ENCODE measurements at places on chromosomes 1 and 21. TPM values are rescaled to one million over a fixed set of nuclear protein-coding genes. Genes with fewer than 3 reads are reported as not detected.

Gene PRKCZ
- total RNA-seq, result 6.0 TPM

Gene ABCB10
- 13.8 TPM for total RNA-seq

Gene UBE2U
- total RNA-seq, result not detected

Gene TACSTD2
- 0.13 TPM for total RNA-seq

Gene PYCR2
- 21.8 TPM for total RNA-seq

Gene RNU1-1
- total RNA-seq, result 2,384 TPM

Gene ANKRD65
- 13.9 TPM for total RNA-seq

Gene RHD
- total RNA-seq, result 0.35 TPM

Gene WDR47
- 10.8 TPM for total RNA-seq

Gene RNASEL
- 6.7 TPM for total RNA-seq

Gene FAM167B
- total RNA-seq, result 2.5 TPM

- DNase-seq, result peak; percentile 22
Measured at GRCh38 chr1:113536182-113536780, 146.0 kb downstream of the MAGI3 start.

DNA sequence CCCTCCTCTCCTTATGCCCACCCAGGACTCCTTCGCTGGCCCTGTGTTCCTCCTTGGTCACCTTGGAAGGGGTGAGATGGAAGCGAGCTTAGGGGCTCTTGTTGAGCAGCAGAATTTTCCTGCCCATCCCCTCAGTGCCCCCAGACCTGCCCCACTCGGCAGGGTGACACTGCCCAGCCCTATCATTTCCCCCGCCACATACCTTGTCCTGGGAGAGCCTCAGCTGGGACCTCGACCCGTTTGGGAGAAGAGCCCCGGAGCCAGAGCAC is 1.4 kb upstream of the FNDC5 start:
- no peak for DNase-seq

GRCh38 chr1:181057079-181057478 is 23.3 kb downstream of the MR1 start:
- peak; percentile 40 for DNase-seq

GRCh38 chr1:46810596-46810995 is 11.8 kb downstream of the CYP4B1 start:
- DNase-seq, result no peak

DNA sequence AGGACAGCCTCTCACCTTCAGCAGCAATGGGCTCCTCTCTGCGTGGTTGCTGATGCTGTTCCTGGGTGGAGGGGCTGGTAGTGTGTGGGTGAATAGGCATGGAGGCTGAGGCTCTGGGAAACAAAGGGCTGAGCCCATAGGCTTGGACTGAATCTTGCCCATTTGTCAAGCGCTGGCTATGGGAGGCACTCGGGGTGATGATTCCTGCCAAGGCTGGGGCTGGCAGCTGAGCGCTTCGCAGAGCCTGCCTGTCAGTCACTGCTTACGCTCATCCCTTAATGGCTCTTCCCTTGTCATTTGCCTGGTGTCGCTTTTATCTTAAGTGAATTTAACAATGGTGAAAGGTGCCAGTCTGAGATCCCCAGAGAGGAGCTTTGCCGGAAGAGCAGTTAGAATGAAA is 353.3 kb downstream of the PBX1 start:
- DNase-seq, result no peak

DNA sequence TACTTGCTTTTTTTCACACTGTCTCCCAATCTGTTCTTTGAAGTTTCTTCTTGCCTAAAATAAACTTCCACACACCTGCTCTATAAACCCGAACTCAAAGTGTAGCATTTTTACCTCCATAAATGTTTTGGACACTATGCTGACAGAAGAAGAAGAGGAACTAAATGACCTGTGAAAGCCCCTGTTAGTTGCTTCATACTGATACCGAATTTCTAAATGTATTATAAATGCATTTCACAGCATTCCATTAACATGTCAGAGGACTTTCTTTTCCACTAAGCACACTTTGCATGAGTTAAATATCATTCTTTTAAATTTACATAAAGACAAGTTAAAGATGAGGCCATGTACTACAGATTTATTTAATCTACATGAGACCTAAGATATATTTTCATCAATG is 281.0 kb downstream of the SMYD3 start:
- no peak for DNase-seq

DNA sequence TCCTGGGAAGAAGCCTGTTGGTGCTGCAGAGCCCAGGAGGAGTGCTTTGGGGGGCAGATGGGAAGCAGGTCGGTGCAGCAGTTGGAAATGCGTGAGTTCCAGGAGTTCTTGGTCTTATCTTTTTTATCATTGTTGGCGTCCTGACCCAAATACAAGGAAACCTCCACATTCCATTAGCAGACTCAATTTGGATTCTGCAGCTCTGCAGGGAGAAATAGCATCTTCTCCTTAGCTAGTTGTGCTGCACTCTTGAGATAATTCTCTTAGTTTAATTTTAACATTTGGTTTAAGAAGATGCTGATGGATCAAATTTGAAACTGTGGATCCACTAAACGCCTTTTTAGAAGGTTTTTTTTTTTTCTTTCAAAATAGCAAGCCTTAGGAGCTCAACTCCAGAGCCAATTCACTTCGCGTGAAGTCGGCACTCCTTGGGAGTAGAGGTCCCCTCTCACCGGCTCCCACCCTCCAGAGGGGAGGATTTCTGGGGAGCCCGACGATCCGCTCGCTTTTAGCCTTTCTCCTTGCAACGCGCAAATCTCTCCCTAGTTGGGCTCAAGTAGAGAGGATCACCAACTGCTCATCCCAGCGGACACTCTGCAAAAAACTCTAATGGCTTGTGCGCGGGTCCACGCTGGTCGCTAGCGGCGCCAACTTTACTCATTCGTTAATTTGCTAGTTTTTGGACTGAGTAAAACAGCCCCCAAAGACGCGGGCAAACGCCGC is 1.3 kb downstream of the PLD5 start:
- DNase-seq, result no peak

GRCh38 chr1:32151319-32151787 is 28.1 kb upstream of the TXLNA start:
- DNase-seq, result peak; percentile 90

DNA sequence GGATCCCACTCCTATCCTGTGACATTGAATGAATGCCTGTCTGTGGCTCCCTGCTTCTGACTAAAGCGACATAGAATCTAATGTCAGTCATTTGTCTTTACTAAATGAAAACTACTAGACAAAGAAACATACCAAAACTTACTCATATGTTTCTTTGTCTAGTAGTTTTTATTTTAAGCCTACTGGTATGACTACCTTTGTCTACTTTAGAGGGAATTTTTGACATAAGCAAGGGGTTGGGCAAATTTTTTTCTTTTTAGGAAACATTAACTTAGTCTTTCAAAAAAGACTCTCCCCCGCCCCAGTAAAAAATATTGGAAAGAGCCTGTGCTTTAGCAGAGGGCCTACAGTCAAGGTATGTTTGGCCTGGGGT is 4.9 kb downstream of the NEK7 start:
- DNase-seq, result no peak

GRCh38 chr1:200172311-200172710 is 144.8 kb downstream of the NR5A2 start:
- no peak for DNase-seq

DNA sequence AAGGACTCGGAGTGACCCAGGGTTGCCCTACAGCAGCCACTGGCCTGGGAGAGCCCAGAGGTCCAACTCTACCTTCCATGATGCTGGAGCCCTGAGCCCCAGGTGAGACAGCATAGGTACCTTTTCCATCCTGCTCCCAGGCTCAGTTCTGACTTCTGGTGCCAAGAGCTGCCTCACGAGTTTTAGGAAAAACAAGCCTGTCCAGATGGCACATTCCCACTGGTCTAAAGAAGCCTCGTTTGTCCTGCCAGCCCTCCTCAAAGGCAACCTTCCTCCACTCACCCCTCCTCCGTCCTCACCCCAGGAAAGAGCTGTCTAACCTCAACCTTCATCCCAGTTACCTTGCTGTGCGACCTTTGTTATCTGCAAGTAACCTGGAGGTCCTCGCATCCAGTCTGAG is 53.5 kb upstream of the PRELP start:
- no peak for DNase-seq

DNA sequence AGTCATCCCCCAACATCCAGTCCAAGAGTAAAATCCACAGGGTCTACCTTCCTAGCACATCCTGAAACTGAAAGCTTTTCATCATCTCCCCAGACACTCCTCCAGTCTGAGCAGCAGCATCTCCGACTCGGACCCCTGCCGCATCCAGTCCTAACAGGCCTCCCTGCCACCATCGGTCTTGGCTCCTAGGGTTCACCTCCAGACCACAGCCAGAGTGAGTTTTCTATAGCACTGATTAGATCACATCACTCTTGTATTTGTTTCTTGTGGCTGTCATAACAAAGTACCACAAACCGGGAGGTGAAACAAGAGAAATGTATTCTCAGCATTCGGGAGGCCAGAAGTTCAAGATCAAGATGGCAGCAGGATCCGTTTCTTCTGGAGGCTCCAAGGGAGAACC is 187.8 kb downstream of the TOMM20 start:
- DNase-seq, result no peak

Measured in muscle of leg (tissue), 16 donors.